ENCODE measurements at places on chromosomes 11 and 22.
A peak's percentile ranks its signal among the peaks of the same experiment; 100 is the strongest.

DNA sequence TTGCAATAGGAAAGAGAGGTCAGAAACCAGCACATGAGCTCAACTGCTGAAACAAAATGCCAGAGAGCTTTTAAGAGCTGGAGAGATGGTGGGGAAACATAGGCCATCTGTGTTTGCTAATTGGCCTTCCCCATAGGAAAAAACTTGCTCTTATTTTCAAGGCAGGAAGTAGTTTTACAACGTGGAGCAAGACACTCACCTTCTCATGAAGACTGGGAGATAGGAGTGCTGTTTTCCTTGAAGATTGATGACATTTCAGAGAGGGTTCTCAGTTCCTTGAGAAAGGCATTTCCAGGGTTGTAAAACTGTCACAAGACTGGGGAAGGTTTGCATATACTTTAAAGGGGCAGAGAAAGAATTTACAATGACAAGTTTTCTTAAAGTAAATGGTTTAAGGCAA, 586.3 kb upstream of the RAG2 start:
- DNase-seq: no peak

GRCh38 chr11:88341522-88342251, 4.2 kb upstream of the CTSC start:
- DNase-seq: no peak

GRCh38 chr11:114166897-114167323, 107.4 kb downstream of the ZBTB16 start:
- DNase-seq: peak; percentile 47

DNA sequence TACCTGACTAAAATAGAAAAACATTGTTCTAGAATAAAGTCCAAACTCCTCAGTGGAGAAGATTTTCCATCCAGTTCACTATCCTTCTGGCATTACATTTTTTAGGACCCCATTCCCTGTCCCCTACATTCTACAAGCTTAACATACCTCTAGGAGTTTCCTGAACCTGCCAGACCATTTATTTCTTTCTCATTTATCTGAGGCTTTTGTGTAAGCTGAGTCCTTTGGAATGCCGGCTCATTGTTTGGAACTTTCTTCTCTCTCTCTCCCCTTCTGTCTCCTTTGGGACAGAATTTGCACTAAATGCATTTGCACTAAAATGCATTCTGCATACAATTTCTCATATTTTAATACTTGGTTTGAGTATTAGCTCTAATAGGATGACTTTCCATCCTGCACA, 393.0 kb upstream of the ANO3 start:
- DNase-seq: no peak

DNA sequence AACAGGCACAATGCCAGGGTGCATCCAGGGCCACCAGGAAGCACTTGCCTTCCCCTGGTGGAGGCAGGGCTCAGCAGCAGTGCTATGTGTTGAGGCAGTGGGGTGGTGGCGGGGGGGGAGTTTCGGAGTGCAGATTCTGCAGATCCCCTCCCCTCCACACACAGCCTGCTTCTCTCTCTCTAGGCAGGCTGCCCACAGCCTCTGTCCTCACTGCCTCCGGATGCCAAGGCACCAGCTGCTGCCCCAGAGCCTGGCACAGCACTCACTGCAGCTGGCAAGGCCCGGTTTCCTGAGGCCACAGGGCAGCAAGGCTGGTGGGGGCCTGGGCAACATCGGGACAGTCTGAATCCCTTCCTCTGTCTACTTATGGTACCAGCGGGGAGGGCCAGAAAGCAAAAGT, 35.8 kb downstream of the NRXN2 start:
- no peak for DNase-seq

- DNase-seq: no peak
These were observed 390.0 kb upstream of the CADM1 start for GRCh38 chr11:115894176-115894575.

- peak; percentile 85 for DNase-seq
These were observed 14.9 kb downstream of the DCPS start for GRCh38 chr11:126318574-126319373.

- no peak for DNase-seq
These were observed 60.5 kb upstream of the SHISAL1 start for GRCh38 chr22:44373234-44373633.

- DNase-seq: no peak
These were observed 83.1 kb downstream of the TBC1D22A start for GRCh38 chr22:46845296-46846149.

GRCh38 chr11:102994105-102994504, 38.6 kb upstream of the MMP13 start:
- DNase-seq: no peak

- DNase-seq: no peak
These were observed 27.4 kb upstream of the SYT8 start for GRCh38 chr11:1807264-1807995.

GRCh38 chr11:2584812-2585565, 114.8 kb downstream of the KCNQ1OT1 start:
- no peak for DNase-seq

- DNase-seq: no peak
These were observed 15.2 kb upstream of the CDC42EP1 start for GRCh38 chr22:37544955-37545702.

GRCh38 chr11:12973528-12974181, 35.5 kb upstream of the RASSF10 start:
- DNase-seq: no peak

- no peak for DNase-seq
These were observed 26.0 kb downstream of the MUC2 start for GRCh38 chr11:1100417-1101245.

GRCh38 chr11:16933756-16934603, 80.2 kb downstream of the PLEKHA7 start:
- DNase-seq: no peak

DNA sequence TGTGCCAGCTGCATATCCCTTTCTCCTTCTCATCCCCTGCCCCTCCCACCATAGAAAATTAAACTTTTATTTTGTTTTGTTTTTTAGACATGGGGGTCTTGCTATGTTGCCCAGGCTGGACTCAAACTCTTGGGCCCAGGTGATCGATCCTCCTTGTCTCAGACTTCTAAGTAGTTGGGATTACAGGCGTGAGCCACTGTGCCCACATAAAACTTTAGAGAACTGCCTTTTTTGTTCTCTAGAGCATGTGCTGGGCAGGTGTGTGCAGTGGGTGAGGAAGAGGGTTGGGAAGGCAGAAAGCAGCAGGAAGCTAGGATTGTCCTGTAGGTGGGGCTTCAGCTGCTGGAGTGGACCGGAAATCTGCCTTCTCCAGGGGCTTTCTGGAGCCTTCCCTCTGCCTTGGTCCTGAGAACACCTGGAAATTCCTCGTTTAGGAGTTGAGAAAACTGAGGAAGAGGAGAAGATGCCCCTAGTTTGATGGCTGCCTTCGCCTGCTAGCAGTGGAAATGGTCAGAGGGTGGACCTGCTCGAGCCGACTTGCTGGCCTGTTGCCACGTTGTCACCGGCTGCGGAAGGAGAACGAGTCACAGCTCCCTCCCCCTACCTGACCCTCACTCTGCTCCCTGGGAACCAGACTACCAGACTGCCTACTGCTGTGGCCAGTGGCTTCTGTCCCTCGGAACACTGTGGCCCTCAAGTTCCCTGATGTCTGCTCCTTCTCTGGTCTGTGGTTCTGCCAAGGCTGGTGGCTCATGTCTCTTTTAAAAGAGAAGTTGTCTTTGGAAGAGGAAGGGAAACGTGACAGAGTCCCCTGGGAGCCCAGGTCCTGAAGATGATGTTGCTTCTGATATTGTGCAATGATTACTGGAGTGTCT, 4.0 kb downstream of the ST14 start:
- no peak for DNase-seq

DNA sequence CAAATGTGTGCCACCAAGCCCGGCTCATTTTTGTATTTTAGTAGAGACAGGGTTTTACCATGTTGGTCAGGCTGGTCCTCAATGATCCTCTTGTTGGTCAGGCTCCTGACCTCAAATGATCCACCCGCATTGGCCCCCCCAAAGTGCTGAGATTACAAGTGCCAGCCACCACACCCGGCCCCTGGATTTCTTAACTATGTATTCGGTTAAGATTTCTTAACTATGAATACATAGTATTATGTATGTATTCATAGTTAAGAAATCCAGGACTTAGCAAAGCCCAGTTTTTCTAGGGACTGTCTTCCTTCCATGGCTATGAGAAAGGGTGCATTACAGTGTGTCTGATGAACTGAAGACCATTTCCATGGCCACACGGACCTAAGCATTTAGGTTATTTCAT, 1.7 kb downstream of the C11orf91 start:
- DNase-seq: no peak

DNA sequence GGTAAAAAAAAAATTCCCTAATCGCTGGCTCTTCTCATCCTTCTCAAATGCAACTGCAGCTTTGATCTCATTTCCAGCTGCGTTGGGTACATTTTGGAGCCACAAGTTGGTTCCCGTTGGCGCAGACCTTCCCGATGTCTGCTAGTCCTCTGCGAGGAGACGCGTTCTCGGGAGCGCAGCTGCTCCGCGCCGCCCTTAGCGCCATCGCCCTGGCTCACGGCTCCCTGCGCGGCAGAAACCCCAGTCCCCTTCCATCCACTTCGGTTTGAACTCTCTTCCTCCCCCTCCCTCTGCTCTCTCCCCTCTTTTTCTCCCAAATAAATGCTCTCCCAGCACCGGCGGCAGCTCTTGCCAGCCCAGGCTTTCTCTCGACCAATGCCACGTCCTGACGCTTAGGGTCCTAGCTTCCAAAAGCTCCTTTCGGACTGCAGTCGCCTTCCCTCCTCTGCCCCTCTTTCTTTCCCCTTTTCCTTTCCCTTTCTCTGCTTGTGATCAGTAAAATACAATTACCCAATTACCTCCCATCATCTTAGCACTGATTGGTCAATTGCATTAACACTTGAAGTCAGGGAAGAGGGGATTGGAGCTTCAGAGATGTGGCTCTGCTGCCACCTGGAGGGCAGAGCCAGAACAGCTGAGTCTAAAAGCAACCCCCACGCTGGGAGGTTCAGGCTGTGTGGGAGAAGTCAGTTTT, 1165.7 kb downstream of the LRRC4C start:
- DNase-seq: peak; percentile 62

GRCh38 chr22:49269928-49270327, 557.7 kb downstream of the BRD1 start:
- no peak for DNase-seq

DNA sequence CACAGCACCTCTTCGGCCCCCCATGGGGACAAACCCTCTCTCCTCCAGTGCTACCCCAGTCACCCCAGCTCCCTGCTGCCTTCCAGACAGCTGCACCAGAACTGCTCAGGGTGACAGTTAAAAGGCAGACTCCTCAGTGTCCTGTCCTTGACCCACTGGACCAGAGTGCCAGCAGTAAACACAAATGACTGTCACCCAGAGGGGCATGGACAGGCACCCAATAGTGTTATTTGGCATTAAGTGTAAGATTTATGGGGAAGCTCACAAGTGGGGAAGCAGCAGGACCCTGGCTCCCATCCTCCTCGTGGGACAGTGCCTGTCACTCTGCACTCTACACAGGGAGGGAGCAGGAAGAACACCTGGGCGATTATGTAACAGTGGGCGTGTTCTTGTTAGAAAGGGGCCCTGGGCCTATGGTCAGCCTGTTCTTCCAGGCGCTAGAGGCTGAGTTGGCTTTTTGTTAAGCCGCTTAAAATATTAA, 5.0 kb downstream of the RPS19BP1 start:
- no peak for DNase-seq

DNA sequence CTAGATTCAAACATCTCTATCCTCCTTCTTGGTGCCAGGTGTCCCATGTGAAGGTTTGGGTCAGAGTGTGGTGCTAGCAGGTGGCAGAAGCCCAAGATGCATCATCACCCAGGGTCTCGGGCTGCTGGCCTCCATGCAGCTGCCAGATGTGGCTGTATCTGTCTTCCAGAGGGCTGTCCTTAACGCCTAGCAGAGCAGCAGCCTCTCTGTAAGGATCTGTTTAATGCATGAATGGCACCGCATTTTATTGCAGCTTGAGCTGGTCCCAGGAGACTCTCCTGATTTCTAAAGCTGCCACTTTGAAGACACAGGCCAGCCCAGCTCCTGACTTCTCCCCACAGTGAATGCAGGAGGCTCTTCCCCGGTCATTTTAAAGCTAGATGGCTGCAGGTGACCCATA, 26.3 kb downstream of the SLC1A2 start:
- DNase-seq: no peak

DNA sequence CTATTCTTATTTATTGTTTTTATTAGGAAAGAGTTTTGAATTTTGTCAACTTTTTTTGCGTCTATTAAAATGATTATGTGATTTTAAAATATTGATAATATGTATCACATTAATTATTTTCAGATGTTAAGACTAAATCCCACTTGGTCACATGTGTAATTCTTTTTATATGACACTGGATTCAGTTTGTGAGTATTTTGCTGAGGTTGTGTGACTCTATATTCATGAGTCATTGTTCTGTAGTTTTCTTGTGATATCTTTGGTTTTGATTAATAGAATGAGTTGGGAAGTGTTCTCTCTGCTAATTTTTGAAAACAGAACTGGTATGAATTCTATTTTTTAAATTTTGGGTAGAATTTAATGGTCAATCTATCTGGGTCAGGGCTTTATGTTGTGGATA, 317.9 kb downstream of the ETS1 start:
- DNase-seq: no peak

GRCh38 chr11:34002420-34002819, 49.1 kb upstream of the CAPRIN1 start:
- no peak for DNase-seq

- DNase-seq: no peak
These were observed 4.8 kb upstream of the DUSP8 start for GRCh38 chr11:1576825-1577224.

DNA sequence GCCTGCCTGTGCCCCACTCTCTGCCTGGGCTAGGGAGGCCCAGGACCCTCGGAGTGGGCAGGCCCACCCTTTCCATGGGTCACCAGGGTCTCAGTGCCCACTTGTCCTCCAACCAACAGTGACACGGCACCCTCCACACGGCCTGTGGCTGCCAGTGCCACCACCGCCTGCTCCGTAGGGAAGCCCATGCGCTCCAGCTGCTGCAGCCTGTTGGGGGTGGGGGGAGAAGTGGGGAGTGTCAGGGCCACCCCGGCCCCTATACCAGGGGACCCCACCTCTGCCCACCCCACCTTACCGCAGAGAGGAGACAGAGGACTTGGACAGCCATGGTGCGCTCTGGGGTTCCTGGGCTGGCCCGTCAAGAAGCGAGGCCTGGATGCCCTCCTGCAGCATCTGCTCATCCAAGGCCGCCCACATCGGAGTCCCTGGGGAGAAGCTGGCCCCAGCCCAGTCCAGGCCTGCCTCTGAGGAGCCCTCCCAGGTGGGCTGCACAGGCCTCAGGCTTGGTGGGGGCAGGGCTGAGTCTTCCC, 7.7 kb downstream of the RHBDD3 start:
- no peak for DNase-seq

- DNase-seq: no peak
These were observed 493.5 kb downstream of the DLG2 start for GRCh38 chr11:85133636-85134035.

DNA sequence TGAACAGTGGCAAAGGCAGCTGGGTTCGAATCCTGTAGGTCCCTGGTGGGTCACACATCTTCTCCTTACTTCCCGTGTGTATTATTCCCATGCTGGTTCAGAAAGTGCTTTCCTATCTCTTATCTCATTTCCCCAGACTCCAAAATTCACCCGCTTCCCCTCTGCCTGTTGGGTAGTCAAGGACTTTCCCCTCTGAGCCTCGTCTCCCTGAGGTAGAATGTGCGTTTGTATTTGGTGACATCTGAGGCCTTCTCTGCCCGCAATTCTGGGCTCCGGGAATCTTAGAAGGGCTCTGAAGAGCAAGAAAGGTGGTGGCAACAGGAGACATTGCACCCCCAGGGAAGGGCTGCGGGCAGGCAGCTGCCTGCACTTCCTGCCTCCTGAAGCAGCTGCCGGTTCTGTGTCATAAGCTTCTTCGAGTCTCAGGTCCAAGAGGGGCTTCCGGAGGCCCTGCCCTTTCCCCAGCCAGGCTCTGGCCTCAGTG, 5.9 kb downstream of the LRRC32 start:
- no peak for DNase-seq
